ENCODE measurements at places on chromosomes 2 and 18. TPM values are rescaled to one million over a fixed set of nuclear protein-coding genes. Genes with fewer than 3 reads are reported as not detected.

SERPINE2 gene
- 7.4 TPM for total RNA-seq

CLHC1 gene
- total RNA-seq = 2.4 TPM

SULT1C4 gene
- total RNA-seq = 82.8 TPM

RAB31 gene
- total RNA-seq = 25.2 TPM

TCF4 gene
- 764 TPM for total RNA-seq

RNF125 gene
- total RNA-seq = 4.8 TPM

FAM161A gene
- total RNA-seq = 1.8 TPM

DSG3 gene
- under 0.01 TPM for total RNA-seq

CYP27A1 gene
- total RNA-seq = 23.7 TPM

HOXD10 gene
- 0.49 TPM for total RNA-seq

POTEJ gene
- total RNA-seq = 0.16 TPM

COBLL1 gene
- total RNA-seq = 3.6 TPM

Measured in bladder microvascular endothelial cell (primary cell).